Spinal cord (tissue), 10 donors: ENCODE measurements at places on chromosomes 2 and 18.
A peak's percentile ranks its signal among the peaks of the same experiment; 100 is the strongest.

DNA sequence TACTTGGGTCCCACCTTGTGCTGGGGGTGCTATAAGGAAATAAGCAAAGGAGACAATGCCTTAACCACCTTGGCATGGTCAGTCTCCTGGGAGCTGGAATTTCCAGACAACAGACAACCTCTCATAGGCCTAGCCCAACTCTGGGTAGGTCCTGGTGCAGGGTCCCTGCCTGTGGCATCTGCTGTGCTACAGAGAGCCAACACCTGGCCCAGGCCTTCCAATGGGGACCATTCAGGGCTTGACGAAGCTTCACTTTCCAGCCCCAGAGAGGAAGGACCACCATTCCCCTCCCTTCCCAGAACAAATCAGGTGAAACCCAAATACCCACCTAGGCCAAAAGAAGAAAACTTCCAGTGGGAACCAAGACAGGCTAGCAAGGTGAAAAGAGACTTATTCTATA, 82.8 kb downstream of the SMAD7 start:
- no peak for DNase-seq
- H3K4me1 ChIP-seq = peaks cover 22% of the 10 kb centered on the region
- H3K27me3 ChIP-seq = no peaks in the 10 kb centered on the region
- H3K27ac ChIP-seq = no peak overlapping the region

DNA sequence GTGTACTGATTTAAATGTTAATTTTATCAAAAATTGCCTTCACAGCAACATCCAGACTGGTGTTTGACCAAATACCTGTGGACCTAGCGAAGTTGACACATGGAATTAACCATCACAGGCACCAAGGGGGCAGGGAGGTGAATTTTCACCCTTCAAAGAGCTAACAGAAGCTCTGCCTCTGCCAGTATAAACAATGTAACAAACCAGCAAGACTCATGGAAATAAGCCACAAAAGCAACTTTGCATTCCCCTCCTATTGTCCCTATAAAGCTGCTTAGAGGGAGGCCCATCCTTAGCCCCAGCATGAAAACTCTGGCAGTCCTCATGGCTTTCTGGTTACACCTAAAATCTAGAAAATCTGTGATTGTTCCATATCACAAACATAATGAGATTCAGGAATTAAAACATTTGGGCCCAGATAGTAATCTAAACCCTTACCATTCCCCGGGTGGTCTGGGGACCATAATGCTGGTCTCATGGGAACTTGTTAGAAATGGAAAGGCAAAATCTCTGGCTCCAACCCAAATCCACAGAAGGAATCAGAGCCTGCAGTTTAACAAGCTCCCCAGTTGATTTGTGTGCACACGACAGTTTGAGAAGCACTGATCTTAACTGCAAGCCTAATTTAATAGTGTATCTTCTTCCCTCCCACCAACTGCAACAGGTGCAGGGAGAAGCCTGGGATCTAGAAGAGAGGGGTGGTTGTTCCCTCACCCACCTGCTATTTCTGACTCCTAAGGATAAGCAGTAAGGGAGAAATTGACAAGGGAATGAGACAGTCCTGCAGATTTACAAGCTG, 23.1 kb downstream of the SERPINB11 start:
- no peaks in the 10 kb centered on the region for H3K27me3 ChIP-seq
- DNase-seq = no peak
- no peaks in the 10 kb centered on the region for H3K4me1 ChIP-seq
- H3K27ac ChIP-seq = no peak overlapping the region
- no peaks in the 10 kb centered on the region for H3K36me3 ChIP-seq

- H3K27ac ChIP-seq = no peak overlapping the region
- H3K36me3 ChIP-seq = no peaks in the 10 kb centered on the region
- no peak for DNase-seq
- H3K4me1 ChIP-seq = no peaks in the 10 kb centered on the region
- no peak overlapping the region for H3K4me3 ChIP-seq
These were observed 670 bp downstream of the GKN1 start for GRCh38 chr2:68974946-68975665.

- no peaks in the 10 kb centered on the region for H3K27me3 ChIP-seq
- H3K4me1 ChIP-seq = peaks cover 6% of the 10 kb centered on the region
- no peak overlapping the region for H3K4me3 ChIP-seq
- no peak for DNase-seq
- H3K36me3 ChIP-seq = peaks cover 3% of the 10 kb centered on the region
These were observed 125.5 kb downstream of the WDSUB1 start for GRCh38 chr2:159160954-159161353.

DNA sequence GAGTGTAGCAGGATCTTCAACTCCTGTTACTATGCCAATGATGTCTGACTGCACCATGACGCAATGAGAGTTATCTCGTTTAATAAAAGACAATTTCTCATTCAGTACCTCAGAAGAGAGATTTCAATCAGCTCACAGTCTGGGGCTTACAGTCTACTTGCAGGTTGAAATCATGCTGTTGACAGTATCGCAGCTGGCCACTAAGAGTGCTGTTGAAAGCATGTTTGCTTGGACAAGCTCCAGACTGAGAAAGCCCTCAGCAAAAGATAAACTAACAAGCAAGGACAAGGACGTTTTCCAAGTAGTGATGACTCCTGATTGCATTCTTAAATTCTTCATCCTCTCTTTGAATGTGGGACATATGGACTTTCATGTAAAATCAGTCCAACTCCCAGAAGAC, 145.2 kb upstream of the SYT4 start:
- H3K4me3 ChIP-seq = no peak overlapping the region
- H3K27ac ChIP-seq = no peak overlapping the region
- no peaks in the 10 kb centered on the region for H3K36me3 ChIP-seq
- peak; percentile 17 for DNase-seq
- H3K27me3 ChIP-seq = no peaks in the 10 kb centered on the region
- no peaks in the 10 kb centered on the region for H3K4me1 ChIP-seq

DNA sequence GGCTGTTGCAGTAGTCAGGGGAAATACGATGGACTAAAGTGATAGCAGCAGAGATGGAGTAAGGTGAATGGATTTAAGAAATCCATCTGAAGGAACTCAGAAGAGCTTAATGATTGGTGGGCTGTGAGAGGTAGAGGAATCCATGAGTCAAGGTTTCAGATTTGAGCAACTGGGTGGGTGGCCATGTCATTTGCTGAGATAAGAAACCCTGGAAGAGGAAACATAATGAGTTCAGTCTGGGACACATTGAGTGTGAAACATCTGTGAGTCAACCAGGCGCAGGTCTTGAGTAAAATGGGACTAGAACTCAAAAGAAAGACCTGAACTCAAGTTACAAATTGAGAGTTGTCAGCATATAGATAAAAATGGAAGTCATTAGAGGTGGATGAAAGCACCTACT, 19.7 kb upstream of the ASNSD1 start:
- H3K36me3 ChIP-seq = no peaks in the 10 kb centered on the region
- no peak overlapping the region for H3K4me3 ChIP-seq
- no peak for DNase-seq

- H3K4me3 ChIP-seq = no peak overlapping the region
- H3K27ac ChIP-seq = no peak overlapping the region
- H3K4me1 ChIP-seq = peaks cover 11% of the 10 kb centered on the region
- DNase-seq = no peak
These were observed 75.0 kb downstream of the PTGR3 start for GRCh38 chr18:75133721-75134610.

DNA sequence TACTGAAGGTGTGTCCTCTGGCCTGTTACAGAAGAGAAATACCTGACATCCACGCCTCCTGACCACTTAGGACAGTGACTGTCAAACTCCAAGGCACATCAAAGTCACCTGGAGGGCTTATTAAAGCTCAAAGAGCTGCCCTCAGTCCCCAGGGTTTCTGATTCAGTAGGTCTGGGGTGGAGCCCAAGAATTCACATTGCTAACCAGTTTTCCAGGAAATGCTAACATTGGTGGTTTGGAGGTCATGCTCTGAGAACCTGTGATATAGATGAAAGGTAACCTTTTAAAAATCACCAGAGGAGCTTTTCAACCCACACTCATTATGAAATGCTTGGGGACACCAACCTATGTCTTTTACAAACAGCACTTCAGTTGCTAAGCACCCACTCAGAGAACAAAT, 172.3 kb downstream of the ALK start:
- no peaks in the 10 kb centered on the region for H3K36me3 ChIP-seq
- H3K27me3 ChIP-seq = no peaks in the 10 kb centered on the region
- no peak overlapping the region for H3K4me3 ChIP-seq
- H3K4me1 ChIP-seq = no peaks in the 10 kb centered on the region
- no peak overlapping the region for H3K27ac ChIP-seq

DNA sequence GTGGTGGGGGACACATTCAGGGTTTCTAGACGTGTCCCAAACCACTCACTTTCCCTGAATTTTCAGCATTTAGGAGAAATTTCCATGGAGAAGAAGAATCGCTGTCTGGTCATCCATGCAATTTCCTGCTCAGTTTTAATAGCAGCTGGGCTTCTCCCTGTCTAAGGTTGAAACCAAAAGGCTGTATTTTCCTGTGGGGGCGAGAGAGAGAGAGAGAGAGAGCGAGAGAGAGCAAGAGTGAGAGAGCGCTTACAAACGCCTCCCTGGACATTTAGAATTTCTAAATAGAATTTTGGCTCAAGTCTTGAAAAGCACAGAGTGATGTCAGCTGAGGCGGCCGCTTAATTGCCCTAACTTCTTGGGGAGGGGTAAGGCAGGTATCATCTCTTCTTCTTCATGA, 110.8 kb downstream of the SETBP1 start:
- peak overlapping the region; percentile 33 for H3K27ac ChIP-seq
- no peak for DNase-seq
- no peak overlapping the region for H3K4me3 ChIP-seq
- H3K36me3 ChIP-seq = no peaks in the 10 kb centered on the region

GRCh38 chr2:40249577-40249976, 202.3 kb downstream of the SLC8A1 start:
- no peaks in the 10 kb centered on the region for H3K4me1 ChIP-seq
- H3K36me3 ChIP-seq = no peaks in the 10 kb centered on the region
- H3K27ac ChIP-seq = no peak overlapping the region
- no peaks in the 10 kb centered on the region for H3K27me3 ChIP-seq
- H3K4me3 ChIP-seq = no peak overlapping the region
- no peak for DNase-seq

DNA sequence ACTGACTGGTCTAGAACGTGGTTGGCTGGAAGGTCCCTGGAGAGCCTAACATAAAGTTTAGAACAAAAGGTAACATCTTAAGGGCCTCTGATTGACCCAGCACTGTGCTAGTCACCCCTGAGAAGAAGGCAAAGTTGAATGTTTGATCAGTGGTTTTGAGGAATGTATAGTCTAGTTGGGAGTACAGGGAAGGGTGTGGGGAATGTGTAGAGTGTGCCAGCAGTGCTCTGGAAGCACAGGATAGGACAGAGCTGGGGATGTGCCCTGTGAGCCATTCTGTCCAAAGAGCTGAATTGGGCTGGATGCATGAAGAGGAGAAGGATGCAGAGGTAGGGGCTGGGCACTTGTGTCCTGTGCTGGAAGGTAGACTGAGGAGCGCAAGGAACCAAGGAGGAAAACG, 41.0 kb upstream of the DOCK10 start:
- H3K4me1 ChIP-seq = no peaks in the 10 kb centered on the region
- H3K27me3 ChIP-seq = no peaks in the 10 kb centered on the region
- no peaks in the 10 kb centered on the region for H3K36me3 ChIP-seq
- DNase-seq = no peak

DNA sequence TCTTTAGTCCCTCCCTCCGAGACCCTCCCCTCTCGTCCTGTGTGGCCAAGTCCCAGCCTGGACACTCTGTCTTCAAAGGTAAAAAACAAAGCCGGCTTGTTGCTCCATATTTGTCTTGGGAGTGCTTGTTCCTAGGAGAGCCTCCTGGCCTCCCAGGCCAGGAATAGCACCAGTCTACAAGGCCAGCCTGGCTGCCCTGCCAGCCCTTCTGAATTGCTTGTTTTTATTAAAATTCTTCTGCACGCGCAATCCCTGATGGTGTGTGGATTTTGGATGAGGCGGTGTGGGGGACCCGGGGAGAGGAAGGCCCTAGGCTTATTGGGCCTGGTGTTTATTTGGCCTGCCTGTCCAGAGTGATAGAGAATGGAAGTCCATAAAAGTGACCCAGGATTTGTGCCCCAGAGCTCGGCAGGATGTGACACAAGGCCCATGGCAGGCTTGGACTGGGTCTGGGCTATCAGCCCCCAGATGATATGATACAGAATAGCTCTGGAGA, 297.3 kb downstream of the CYP26B1 start:
- peaks cover 22% of the 10 kb centered on the region for H3K4me1 ChIP-seq
- H3K27ac ChIP-seq = no peak overlapping the region
- H3K27me3 ChIP-seq = peaks cover 10% of the 10 kb centered on the region
- H3K4me3 ChIP-seq = no peak overlapping the region
- H3K36me3 ChIP-seq = no peaks in the 10 kb centered on the region
- DNase-seq = no peak

GRCh38 chr2:20065885-20066602, 14.6 kb upstream of the LAPTM4A start:
- H3K4me3 ChIP-seq = no peak overlapping the region
- no peaks in the 10 kb centered on the region for H3K27me3 ChIP-seq
- H3K36me3 ChIP-seq = no peaks in the 10 kb centered on the region
- DNase-seq = peak; percentile 45

DNA sequence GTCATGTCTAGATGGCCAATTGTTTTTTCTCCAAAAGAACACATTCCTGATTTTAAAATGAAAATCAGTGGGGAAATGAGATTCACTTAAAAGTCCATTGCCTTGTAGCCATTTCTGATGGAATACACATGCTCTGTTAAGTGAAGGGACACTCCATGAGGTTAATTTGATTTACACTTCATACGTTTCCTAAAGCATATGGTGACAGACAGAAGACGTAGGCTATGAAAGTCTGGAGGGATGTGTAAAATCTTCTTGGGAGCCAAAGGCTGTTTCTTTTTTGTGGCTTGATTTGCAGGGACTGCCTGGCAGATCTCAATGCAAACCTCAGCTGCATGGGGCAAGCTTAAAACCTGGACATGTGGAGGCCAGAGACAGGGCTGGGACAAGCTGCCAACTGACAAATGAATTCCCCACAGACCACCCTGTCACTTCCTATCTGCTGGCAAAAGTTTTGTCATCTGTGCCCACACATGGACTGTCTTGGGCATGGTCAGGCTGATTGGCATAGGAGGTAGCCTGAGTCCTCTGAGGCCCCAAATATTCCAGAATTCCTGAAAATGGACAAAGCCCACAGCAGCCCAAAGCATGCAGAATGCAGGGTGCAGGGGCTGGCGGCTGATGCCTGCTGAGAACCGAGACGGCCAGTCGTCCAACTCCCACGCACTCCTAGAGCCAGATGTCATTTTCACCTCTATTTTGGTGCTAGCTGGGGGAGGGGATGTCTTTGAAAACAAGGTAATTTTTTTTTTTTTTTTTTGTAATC, 73.9 kb downstream of the SDC1 start:
- H3K36me3 ChIP-seq = no peaks in the 10 kb centered on the region
- peaks cover 4% of the 10 kb centered on the region for H3K4me1 ChIP-seq
- no peak overlapping the region for H3K27ac ChIP-seq
- H3K4me3 ChIP-seq = no peak overlapping the region
